Forelimb muscle (tissue), 1 donor: ENCODE measurements at places on chromosomes 3 and 15.

GRCh38 chr15:73885954-73886700, 12.8 kb downstream of the TBC1D21 start:
- DNase-seq: no peak

DNA sequence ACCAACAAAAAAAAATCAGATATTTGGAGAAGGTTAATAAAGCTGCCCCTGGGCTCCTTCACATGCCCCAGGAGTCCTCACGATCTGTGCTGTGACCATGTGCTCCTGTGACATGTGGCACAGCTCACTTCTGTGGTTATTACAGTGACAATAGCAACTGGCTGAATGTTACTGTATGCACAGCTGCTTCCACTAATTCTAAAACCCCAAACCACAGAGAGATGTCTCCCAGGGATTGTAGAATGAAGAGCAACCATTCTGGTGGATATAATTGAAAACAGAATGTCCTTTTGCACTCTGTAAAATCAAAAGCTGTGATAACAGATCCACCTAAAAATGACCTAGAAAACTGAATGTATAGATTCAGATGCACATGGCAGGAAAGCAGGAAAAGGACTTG, 489.2 kb upstream of the CNTN4 start:
- DNase-seq: no peak

DNA sequence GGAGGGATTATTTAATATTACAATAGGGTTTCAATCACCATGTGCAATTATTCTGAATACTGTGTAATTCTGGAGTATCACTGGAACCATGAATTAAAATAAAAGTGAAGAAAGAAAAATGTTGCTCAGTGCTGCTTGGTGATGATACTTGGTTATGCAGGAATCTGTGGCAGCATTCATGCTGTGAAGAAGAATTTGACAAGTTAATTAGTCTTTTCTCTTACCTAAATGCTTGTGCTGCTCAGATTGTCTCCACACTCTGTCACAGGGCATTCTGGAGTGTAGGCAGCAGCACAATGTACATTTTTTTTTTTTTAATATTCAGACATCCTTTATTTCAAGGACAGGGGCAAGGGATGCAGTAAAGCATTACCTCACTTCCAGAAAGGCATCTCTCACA, 749.3 kb upstream of the CADM2 start:
- DNase-seq: no peak

- no peak for DNase-seq
These were observed 96.1 kb upstream of the GOLIM4 start for GRCh38 chr3:168191856-168192255.

- no peak for DNase-seq
These were observed 4.5 kb downstream of the FETUB start for GRCh38 chr3:186644683-186645082.

- no peak for DNase-seq
These were observed 4.7 kb downstream of the INAFM2 start for GRCh38 chr15:40328176-40328575.

- no peak for DNase-seq
These were observed 141.0 kb downstream of the CHDH start for GRCh38 chr3:53705024-53705745.

DNA sequence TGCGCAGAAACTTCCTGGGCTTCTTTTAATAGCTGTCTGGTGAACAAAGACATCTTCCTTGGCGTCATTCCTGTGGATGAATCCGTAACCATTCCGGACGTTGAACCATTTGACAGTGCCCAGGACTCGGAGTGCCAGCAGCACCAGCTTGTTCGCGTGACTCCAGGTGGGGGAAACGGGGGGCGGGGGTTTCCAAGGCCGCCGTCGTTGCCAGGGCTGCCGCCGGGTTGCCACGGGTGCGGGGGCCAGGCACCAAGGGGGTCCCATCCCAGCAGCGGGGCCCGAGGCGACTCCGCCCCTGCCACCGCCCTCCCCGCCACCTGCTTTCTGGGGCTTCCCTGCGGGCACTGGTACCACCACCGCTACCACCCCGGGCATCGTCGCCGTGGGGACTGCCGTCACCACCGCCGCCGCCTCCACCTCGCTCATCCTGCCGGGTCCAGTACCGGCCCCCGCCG, 22.8 kb downstream of the RGMA start:
- no peak for DNase-seq

DNA sequence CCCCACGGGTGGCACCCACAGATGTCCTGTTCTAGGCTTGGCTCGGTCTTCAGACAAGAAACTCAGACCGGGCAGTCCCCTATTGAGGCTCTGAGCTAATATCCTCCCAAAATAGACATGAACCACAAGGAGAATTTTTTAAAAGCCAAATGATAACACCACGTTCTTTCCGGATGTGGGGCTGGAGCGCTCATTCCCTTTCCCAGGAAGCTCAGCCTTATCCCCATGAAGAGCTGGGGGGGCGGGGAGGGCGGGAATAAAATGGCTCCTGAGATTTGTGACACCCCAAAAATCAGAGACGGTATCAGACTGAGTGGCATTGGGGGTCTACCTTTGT, 1.1 kb downstream of the SLC6A1 start:
- DNase-seq: no peak

- DNase-seq: peak; percentile 85
These were observed 54.7 kb upstream of the TRAK1 start for GRCh38 chr3:42036483-42036823.

GRCh38 chr15:52254391-52254790, 41.2 kb downstream of the MYO5C start:
- DNase-seq: no peak

DNA sequence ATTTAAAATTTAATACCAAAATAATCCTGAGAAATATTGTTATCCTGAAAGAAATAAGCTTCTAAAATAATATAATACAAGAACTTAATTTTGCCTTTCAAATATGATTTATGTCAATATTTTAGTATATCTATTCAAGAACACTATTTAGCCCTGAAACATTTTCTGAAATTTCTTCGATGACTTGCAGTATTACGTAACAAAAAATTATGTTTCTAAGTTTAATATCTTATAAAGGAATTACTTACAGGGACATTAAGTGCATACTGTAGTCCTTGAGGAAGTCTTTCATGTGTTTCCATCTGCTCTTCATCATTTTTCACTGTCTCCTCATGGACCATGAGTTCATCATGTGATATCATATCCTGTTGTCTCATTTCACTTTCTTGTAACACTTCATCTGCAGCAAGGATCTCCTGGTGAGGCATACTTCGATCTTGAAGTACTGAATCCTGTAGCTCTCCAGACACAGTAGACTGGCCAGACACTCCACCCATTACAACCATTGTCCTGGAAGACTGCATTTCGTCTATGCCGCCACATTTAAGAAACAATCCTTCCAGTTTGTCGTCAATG, 62.0 kb downstream of the ZNF148 start:
- no peak for DNase-seq

- DNase-seq: no peak
These were observed 482.7 kb upstream of the PDZRN3 start for GRCh38 chr3:74107451-74107850.

DNA sequence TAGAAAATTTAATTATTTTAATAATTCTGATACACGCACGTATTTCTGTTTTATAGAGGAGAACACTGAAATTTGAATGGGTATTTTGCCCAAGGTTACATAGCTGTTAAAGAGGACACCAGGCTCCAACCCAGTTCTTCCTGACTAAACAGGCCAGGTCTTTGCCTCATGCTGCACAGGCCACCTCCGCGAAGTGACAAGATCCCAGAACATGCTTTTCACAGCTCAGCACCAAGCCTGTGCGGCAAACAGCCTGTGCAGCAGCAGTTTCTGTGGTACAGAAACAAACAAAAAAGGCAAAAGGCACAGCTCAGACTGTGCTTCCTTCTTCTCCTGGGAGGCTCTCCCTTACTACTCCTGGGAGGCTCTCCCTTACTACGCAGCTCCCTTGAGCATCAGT, 6.5 kb downstream of the FOXL2 start:
- no peak for DNase-seq

GRCh38 chr3:161221806-161222600, 892 bp downstream of the NMD3 start:
- DNase-seq: no peak

DNA sequence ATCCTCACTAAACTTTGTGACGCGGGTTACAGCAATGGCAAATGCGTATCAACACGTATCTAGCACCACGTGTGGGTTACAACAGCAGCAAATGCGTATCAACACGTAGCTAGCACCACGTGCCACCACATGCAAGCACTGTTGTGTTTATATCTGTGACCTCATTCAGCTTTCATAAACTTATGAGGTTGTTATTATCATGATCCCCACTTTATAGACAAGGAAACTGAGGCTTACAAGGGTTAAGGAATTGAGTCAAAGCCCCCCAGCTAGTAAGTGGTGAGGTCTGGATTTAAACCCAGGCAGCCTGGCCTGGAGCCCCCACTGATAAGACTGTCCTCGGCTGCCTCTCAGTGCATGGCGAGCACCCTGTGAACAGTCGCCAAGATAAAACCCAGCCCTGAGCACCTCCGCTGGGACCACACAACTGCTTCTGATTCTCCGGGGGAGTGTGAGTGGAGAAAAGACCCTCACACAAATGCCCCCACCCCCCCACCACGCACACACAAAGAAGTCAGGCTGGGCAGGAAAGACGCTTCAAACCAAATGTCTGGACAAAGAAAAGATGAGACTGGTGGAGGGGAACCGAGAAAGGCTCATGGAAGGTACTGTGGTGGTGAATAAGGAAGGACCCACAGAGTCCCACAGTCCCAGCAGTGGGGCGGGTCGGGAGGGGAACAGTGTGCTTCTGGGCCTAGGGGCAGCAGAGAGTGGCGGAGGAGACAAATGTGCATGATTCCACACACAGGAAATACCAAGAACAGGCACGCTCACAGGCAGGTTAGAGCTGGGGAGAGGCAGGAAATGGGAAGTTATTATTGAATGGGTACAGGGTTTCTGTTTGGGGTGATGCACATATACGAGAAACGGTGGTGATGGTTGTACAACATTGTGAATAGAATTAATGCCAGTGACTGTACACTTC, 173.4 kb downstream of the XXYLT1 start:
- no peak for DNase-seq

- no peak for DNase-seq
These were observed 113.7 kb downstream of the OXSM start for GRCh38 chr3:25903371-25904129.

- no peak for DNase-seq
These were observed 246.3 kb downstream of the GOLGA6L6 start for GRCh38 chr15:20295238-20295811.

DNA sequence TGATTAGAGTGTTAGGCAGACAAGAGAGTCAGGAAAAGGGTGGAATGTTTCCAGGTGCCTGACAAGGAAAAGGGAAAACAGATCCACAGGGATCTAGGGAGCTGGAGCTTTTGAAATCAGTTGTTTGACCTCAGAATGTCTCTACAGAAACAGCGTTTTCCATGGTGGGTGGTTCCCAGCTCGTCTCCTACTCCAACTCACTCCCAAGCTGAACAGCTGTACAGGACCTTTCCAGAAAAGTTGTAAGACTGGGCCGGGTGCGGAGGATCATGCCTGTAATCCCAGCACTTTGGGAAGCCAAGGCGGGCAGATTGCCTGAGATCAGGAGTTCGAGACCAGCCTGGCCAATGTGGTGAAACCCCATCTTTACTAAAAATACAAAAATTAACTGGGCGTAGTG, 55.7 kb upstream of the RYK start:
- no peak for DNase-seq

DNA sequence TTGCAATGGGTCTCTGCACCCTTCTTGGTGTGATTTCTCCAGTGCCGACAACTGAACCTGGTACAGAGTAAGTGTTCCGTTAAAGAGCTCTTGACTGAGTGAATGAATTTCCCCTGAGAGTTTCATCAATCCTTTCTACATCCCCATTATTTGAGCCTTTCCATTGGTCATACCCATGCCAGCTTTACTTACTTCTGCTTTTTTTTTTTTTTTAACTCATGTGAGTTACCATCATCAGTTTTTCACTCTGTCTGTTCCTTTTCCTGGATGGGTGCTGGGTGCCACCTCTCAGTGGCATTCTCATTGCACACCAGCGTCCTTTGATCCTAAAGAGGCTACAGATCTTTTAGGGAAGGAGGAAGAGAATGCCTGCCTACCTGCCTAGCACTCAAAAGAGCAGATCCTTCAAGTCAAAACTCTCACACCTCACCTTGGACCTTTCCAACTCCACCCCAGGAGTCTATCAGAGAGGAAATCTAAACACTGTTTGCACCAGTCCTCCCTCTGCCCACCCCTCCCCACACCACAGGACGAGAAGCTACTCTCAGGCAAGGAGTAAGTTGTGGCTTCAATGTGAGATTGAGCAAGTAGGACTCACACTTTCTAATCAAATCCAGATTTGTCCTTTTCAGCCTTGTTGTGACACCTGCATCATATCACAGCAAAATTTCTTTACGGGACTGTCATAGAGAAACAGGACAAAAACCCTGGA, 13.1 kb upstream of the USP3 start:
- no peak for DNase-seq

GRCh38 chr15:99102332-99103235, 2.3 kb upstream of the SYNM start:
- DNase-seq: no peak

GRCh38 chr15:64461721-64462162, 1.4 kb downstream of the ZNF609 start:
- DNase-seq: no peak

DNA sequence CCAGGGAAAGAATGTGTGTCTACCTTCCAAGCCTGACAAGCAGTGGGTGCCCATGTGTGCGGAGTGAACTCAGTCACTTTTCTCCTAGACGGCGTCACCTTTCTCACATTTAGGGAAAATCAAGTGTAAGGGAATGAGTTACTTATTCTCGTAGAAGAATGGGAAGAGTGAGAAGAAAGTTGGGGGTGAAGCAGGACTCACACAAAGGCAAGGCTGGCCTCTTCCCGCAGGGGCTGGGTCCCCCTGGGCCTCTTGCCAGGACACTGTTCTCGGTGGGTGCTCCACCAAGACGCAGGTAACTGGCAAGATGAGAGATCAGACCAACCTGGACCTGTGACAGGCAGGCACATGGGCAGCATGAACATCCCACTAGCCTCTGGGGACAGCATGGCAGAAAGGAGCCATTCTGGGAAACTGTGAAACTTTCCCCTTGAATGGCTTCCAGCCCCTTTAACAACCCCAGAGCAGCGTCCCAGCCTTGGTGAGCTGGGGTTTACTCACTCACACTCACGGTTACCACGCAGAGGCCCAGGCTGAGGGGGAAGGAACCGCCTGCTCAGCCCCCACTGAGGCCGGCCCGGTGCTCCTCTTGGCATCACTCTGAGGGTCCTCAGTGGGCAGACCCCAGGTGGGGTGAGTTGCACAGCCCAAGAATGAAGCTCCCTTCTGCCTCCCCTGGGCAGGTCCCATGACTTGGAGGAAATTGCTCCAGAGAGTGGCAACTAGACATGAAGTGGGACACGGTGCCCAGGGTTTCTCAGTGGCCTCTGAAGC, 15.0 kb upstream of the SRP14 start:
- no peak for DNase-seq
